ENCODE measurements at places on chromosomes 12 and 14. TPM values are rescaled to one million over a fixed set of nuclear protein-coding genes. Genes with fewer than 3 reads are reported as not detected.

DNA sequence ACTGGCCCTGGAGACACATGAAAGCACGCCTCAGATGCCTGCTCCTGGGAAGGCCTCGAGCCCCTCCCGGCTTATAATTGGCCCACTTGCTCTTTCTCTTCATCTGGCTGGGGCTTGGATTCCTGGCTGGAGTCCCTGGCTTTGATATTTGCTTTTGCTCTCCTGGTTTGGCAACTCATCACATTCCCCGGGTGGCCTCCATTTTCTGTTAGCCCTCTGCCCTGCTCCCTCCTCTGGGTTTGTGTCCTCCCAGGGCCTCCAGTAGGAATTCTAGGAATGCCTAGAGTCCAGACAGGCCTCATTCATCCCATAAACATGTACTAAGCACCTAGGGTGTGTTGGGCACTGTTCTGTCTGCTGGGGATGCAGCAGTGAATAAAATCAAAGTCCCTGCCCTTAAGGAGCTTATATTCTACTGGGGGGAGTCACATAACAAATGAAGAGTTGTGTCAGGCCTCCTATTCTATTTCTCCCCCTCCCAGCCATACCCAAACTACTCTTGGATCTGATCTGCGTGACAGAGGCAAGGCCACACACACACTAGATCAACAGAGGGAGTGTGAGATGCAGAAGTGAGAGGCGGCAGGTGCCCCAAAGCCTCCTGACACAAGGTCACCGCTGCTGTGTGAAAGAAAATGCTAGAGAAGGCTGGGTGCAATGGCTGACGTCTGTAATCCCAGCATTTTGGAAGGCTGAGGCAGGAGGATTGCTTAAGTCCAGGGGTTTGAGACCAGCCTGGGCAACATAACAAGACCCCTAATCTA is 21.3 kb upstream of the TSPAN9 start:
- ATAC-seq, result no peak

- no peak for ATAC-seq
Measured at GRCh38 chr12:101592921-101593320, 1.9 kb upstream of the MYBPC1 start.

DNA sequence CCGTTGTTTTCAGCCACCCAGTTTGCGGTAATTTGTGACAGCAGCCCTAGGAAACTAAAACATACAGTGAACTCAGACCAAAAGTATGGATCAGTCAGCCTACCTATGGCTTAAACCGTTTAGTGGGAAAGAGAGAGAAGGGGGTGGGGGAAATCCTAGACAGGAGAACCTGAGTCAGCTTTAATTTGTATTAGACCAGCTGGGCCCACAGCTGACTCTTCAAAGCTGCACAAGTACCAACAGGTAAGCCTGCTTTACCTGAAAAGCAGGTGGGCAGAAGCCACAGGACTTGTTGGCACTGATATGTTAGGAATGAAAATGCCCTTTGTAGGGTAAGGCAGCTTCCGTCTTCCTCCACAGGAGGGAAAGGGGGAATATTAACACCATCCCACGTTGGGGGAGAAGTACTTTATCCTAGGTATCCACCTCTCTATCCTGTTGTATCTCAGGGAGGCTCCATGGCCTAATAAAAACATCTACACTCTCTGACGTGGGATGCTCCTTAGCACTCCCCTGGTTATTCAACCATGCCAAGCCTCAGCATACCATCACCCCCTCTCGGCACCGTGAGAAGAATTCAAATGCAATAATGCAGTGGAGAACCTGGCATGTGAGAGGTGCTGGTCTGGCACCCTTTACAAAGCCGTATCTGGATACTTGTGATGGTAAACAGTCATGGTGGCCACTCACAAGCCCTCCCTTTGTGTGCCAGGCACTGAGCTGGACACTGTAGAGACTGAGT is 70.3 kb downstream of the STON2 start:
- no peak for ATAC-seq

GRCh38 chr14:35879151-35879648 is 53.1 kb downstream of the BRMS1L start:
- ATAC-seq, result no peak

GRCh38 chr12:10067264-10067663 is 31.5 kb downstream of the CLEC1A start:
- ATAC-seq, result no peak

GRCh38 chr12:69136931-69137613 is 102.3 kb upstream of the CPSF6 start:
- ATAC-seq, result no peak

- peak; percentile 63 for ATAC-seq
Measured at GRCh38 chr14:105474483-105475268, at the start of gene CRIP2. Gene CRIP2 (plus strand): TSS chr14:105474821. CDS start chr14:105474863, 42 bp downstream.

DNA sequence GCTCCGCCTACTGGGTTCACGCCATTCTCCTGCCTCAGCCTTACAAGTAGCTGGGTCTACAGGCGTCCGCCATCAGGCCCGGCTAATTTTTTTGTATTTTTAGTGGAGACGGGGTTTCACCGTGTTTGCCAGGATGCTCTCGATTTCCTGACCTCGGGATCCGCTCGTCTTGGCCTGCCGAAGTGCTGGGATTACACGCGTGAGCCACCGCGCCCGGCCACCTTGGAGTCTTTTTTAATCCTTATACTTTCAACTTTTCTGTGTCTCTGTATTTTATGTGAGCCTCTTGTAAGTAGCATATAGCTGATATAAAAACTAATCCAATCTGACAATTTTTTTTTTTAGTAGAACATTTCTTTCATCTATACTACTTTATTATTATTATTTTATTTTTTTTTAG is 15.6 kb downstream of the HSD17B6 start:
- ATAC-seq, result no peak

IL31 gene
- not detected for total RNA-seq

- no peak for ATAC-seq
Measured at GRCh38 chr14:102481791-102482238, 27.8 kb downstream of the ANKRD9 start.

GRCh38 chr14:61233436-61233956 is 47.6 kb downstream of the TMEM30B start:
- ATAC-seq, result no peak

TMBIM4 gene
- total RNA-seq, result 73.9 TPM

DNA sequence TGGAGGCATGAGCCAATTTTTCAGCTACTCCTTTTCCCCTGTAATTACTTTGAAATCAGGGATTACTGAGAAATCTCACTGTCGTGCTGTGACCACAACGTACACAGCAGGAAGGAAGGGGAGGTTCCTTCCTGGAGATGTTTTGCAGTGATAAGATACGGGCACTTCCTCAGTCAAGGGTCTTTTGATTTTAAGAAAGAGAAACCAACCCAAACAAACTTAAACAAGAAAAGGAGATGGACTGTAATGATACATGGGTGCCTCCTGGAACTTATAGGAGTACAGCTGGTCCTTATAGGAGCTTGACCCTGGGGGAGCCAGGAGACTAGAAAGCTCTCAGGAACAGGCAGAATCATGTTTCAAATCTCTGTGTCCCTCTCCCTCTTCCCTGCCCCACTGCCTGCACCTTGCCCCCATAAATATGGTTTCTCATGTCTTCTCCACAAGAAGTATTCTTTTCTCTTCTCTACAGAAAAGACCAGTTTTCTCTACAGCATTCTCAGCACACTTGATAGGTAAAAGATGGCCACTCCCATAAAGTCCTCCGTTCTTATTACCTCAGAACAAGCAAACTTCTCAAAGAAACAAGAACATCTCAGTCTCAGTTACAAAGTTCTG is 281.1 kb upstream of the AMIGO2 start:
- ATAC-seq, result no peak

DNA sequence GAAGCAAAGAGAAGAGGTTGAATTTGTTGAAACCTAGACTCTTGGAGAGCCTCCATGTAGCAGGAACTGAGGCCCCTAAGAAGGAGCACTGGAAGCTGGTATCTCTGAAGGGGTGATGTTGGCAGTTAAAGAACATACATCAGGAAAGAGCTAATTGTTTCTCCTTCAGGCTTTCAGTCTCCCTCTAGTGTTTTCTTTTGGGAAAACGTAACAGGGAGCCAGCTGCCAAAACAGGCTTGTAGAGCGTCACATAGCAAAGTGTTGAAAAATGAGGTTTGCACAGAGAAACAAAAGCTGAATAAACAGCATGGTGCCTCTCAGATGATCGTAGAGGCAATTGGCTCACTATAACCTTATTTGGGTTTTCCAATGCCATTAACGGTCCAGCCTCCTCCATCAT is 46.9 kb upstream of the CAND1 start:
- no peak for ATAC-seq

DNA sequence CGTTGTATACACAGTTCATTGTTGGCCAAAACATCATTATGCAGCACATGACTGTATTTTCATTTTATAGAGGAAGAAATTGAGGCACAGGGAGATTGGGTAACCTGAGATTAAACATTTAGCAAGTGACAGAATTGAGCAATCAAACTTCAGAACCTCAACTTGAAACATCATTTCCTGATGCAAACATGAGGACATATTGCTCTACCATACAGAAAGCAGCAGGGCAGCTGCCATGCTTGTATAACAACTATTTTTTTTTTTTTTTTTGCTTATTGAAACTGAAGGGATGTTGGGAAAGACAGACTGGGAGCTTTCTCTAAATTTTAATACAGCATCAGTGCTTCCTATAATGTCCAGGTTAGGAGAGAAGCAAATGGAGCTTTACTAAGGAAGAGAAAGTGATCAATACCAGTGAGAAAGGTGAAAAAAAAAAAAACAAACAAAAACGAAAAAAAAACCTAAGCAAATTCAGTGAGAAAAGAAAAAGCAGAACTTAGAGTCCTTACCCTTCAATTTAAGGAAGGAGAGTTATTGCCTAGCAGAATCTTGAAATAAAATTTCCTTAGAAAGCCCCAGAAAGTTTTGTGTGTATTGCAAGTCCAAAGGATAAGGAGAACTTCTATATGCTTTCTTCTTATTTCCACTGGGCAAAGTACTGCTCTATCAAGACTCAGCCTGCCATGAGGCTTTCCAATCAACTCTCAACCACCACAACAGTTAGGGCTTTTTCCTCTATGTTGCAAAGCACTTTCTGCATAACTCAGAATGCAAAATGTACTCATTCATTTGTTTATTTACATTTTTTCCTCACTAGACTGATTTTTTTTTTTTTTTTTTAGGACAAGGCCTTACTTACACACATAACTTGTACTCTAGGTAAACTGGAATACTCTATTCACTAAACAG is 21.6 kb downstream of the BTG1 start:
- ATAC-seq, result no peak

RNASE12 gene
- not detected for total RNA-seq

GRCh38 chr12:108442067-108442466 is 73.0 kb upstream of the FICD start:
- no peak for ATAC-seq

HECTD4 gene
- 39.8 TPM for total RNA-seq

C3AR1 gene
- 0.38 TPM for total RNA-seq

- no peak for ATAC-seq
Measured at GRCh38 chr12:85872497-85873091, 1.5 kb upstream of the NTS start.
